Cardiac ventricle fibroblast (primary cell): ENCODE measurements at places on chromosomes 5 and 9. TPM values are rescaled to one million over a fixed set of nuclear protein-coding genes. Genes with fewer than 3 reads are reported as not detected.

Gene C9orf152
- not detected in 2 replicates for total RNA-seq

Gene IER5L
- 71.9 and 97.2 TPM in 2 replicates for total RNA-seq

Gene PCDHGA1
- total RNA-seq, result 0.19 and 1.3 TPM in 2 replicates

Gene FAM120AOS
- 25.0 and 25.2 TPM in 2 replicates for total RNA-seq

Gene MYMK
- total RNA-seq, result not detected in 2 replicates

Gene TUSC1
- total RNA-seq, result 5.7 and 8.0 TPM in 2 replicates

Gene IL7R
- 0.06 TPM in 1 of 2 replicates, not detected in the other for total RNA-seq

Gene PDE8B
- total RNA-seq, result not detected in 2 replicates

Gene TMEM203
- 33.2 and 33.7 TPM in 2 replicates for total RNA-seq

Gene SV2C
- total RNA-seq, result not detected in 2 replicates

Gene SPINK6
- 1.1 and 1.2 TPM in 2 replicates for total RNA-seq

Gene PTGES
- 7.4 and 8.9 TPM in 2 replicates for total RNA-seq

Gene SH3PXD2B
- 90.6 and 102 TPM in 2 replicates for total RNA-seq

Gene ADGRD2
- not detected in 2 replicates for total RNA-seq

Gene TMEM215
- total RNA-seq, result not detected in 2 replicates

Gene NSD1
- total RNA-seq, result 13.2 and 18.0 TPM in 2 replicates

Gene LMBRD2
- total RNA-seq, result 4.7 and 7.5 TPM in 2 replicates

Gene SLC6A19
- total RNA-seq, result not detected in 2 replicates

Gene CYLC2
- total RNA-seq, result not detected in 2 replicates

Gene ANKRD31
- under 0.01 and 0.05 TPM in 2 replicates for total RNA-seq
